Effector memory CD4-positive, alpha-beta T cell (primary cell): ENCODE measurements at places on chromosomes 1 and 21.

DNA sequence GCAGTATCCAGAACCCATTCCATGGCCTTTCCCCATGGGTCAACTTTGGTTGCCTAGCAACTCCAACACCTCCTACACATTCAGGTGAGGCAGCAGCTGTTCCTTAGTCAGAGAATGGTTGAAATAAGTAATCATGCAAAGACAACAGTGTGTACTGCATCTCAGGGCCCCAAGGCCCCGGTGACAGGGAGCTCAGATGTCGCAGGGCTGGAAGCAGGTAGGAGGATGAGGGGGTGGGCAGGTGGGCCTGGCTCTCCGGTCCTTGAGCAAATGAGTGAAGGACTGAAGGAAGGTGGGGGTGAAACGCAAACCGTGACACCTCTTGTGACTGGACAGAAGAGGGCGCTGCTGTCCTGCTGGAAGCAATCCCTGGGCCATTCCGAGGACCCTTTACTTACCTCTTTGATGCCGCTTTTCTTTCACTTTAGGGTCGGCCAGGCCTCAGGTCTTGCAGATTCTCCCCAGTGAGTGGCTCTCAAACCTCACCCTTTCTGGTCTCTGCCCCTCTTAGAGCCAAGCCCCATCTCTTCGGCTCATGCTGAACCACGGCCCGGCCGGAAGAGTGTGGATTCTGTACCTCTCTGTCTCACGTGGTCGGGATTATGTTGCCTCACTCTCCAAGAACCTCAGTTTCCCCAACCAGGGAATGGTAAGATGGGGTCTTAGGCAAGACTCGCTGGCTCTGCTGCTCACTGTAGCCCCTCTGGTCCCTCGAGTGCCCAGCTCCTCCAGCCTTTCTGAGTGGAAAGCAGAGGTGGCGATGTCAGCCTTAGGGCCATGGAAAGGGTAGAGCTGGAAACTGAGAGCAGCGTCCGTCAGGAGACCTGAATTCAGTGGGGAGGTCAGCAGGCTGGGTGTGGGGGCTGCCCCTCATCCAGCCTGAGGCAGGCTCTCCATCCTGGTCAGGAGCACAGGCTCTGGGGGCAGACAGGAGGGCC, 5.6 kb upstream of the KCNA10 start:
- peak; percentile 2 for DNase-seq

- DNase-seq: no peak
Measured at GRCh38 chr1:44225761-44226160, 12.5 kb downstream of the DMAP1 start.

DNA sequence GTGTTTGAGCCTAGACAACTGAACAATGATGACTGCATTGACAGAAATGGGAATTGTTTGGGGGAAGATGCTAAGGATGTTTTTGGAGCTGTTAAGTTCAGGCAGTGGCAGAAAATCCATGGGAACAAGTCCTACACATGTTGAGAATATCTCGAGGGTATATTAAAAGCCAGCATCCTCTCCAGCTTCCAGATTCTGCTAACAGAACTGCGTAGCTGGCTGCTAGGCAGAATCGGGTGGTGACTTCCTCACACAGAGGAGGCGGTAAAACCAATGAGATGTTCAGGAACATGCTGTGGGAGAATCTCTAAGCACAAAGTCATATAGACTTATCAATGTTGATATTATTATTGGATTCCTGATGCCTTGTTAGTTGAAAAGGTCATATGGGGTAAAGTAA, 14.8 kb downstream of the FAM163A start:
- DNase-seq: no peak

DNA sequence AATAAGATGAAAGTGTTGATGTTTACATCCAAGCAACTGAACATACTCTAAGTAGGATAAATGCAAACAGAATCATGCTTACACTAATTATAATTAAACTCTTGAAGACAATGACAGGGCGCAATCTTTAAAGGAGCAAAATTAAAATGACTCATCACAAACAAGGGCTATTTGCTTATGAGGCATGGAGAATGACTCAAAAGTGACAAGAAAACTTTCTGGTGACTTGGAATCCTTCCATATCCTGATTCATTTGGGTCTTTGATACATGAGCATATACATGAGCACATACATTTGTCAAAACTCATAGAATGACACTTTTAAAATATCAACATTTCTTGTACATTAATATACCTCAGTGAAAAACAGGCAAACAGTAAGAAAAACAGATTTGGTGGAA, 1632.3 kb downstream of the KCNT2 start:
- no peak for DNase-seq

GRCh38 chr1:233843525-233844204, 60.8 kb upstream of the SLC35F3 start:
- DNase-seq: no peak

DNA sequence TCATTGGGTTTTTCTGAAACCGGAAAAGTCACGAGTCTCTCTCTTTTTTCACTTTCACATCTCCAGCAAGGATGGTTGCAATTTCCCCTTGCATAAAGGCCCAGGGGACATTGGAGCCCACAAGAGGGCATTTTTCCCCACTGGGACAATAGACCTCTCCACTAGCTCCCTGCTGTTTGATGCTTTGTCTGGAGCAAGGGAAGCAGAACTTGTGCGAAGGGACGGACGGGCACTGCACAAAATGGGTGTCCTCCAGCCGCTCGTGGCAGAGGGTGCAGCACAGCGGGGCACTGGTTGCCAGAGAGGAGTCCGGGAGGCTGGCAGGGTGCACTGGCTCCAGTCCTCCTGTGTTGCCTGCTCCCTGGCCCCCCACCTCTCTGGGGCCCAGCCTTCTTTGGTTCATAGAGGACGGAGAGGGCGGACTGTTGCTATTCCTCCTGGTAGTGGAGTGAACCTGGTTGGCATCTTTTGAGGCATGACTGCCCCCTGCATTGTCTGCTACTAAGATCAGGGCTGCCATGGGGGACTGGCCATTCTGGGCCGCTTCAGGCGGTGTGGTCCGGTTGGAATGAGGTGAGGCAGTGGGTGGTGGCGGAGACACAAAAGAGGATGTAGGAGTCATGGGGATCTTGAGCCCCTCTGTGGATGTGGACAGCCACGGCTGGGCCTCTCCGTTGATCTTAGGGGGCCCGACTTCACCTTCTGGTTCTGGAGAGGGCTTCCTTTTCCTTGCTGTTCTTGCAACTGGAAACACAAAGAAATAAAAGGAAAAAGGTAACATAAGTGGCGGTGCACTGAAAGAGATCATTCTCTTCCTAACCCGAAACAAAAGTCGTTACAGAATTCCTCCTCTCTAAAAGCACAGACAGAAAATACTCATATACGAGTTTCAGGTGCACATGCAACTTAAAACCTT, 2.6 kb downstream of the IRF2BP2 start:
- DNase-seq: peak; percentile 10

DNA sequence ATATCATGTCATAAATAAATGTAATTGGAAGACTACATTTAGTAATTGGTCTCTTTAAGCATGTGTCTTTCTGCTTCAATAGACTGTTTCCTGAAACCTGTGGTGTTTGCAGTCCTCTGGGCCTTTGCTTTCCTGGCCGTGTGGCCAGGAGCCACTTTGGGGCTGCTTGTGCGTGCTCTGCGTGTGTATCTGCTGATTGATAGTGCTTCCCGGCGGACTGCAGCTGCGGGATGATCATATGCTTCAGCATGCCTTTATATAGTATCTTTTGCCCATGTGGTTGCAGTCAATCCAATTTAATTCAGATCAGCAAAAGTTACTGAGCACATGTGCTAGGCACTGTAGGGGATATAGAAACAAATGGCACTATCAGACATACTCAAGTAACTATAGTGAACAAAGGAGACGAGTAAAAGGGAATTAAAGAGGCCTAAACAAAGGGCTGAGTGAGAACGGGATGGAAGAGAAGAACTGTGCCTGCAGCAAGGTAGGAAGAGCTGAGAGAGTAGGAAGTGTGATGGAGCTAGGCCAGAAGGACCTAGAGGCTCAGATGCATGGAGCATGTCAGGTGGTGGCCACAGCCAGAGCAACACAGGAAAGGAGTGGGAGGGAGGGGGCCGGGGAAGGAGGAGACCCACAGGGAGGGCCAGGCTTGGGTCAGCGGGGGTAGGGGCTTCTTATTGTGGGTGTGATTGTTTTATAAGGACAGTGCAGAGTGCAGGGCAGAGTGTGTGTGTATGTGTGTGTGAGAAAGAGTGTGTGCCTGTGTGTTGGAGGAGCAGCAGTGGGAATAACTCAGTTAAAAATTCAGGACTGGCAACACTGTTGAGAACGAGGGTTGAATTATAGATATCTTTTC, 27.2 kb upstream of the TTF2 start:
- DNase-seq: no peak

GRCh38 chr1:163561580-163562295, 240.0 kb downstream of the NUF2 start:
- no peak for DNase-seq

DNA sequence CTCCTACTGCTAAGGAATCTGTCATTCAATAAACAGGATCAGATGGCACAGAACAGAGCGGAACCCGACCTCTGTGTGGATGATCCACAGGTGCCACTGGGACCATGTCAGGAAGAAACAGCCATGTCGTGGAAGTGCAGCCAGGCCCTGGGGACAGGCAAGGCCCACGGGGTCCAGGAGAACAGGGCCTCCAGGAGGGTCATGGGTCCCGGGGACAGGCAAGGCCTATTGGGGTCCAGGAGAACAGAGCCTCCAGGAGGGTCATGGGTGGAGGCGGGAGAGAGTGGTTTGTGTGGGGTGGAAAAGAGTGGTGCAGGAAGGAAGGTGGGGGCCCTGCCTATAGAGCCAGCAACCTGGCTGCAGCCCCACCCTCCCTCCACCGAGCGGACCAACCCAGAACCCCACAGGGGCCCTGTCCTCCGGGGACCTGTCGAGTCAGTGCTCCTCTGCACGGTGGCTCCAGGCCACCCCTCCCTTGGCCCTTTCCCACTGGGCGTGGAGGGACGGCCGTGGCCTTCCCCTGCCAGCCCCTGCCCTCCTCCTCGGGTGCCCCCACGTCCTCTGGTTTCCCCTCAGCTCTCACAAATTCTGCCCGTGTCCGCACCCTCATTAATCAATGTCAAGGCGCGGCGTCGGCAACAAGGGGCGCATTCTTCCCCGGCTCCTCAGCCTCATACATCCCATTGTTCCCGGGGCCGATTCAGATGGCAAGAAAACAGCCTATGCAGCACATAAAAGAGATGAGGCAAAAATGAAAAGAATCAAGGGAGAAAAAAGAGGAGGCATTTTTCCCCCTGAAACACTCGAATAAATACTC, 146.4 kb downstream of the PRDM16 start:
- no peak for DNase-seq

DNA sequence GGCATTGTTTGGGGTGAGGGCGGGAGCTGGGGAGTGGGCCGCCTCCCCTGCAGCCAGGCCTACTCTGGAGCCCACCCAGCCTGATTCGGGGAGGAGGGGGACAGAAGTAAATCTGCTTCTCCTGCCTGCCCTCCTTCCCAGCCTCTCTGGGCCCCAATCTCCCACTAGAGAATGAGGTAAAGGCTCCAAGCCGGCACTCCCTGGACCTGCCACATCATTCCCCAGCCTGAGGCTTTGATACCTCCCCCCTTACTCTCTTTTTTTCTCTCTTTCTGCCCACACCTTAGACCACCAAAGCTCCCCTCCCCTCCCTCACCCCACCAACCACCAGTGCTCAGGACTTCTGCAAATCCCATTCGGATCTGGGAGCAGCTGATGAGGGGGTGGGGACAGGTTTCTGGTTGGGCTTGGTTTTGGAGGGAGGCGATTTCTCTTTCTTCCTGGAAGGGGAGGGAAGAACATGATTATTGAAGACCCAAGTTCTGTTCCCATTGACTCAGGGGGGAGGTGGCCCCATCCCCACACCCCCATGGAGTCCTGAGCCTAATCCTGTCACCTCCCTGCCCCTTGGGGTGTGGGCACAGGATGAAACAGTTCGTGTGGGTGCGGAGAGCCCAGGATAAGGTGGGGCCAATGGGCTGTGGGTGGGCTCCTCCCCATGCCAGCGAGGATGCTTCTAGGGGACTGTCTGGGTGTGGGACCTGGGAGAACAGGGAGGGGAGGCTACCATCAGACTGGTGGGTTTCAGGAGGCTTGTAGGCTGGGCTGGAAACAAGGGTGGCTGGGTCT, 1.3 kb downstream of the MAP7D1 start:
- no peak for DNase-seq

DNA sequence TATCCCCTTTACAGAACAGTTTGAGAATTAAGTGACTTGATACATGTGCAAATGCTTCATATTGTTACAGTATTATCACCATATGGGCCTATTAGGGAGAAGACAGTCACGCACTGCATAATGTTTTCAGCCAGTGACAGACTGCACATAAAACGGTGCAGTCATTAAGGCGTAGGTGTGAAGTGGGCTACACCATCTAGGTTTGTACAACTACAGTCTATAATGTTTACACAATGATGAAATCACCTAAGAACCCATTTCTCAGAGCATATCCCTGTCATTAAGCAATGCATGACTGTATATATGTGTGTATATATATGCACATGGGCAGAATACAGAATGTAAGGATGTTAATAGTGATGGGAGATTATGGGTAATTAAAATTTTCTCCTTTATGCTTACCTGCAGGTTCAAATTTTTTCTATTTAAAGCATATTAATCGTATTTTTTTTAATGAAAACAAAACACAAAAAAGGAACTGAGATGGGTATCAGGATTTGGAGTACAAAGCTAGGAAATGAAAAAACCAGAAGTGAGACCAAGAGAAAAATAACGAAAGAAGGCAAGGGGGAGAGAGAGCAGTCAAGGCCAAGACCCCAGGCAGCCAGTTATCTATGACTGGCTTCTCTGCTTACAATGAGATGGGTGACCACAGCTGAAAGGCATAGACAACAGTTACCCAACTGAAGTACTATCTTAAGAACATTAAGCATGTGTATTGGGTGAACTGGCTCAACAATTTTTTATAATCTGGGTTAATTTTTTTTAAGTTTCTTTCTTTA, 122.9 kb upstream of the DAB1 start:
- no peak for DNase-seq

DNA sequence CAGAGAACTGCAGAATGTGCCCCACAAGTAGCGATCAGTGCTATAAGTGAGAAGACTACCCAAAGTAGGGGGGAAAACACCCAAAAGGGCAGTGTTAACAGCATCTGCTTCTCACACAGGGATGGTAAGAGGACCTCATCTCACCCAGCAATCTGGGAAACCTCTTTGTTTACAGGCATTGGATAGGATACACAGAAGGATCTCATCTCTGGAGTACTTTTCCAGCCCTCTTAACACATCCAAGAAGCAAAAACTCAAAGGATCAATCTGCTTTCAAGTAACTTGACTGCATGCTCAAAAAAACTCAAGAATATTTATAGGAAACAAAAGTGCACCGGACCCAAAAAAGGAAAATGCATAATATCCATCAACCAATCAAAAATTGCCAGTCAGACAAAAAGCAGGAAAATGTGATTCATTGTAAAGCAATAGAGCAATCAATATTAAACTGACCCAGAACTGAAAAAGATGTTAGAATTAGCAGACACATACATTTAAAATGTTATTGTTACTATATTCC, 311.0 kb upstream of the CXADR start:
- no peak for DNase-seq

DNA sequence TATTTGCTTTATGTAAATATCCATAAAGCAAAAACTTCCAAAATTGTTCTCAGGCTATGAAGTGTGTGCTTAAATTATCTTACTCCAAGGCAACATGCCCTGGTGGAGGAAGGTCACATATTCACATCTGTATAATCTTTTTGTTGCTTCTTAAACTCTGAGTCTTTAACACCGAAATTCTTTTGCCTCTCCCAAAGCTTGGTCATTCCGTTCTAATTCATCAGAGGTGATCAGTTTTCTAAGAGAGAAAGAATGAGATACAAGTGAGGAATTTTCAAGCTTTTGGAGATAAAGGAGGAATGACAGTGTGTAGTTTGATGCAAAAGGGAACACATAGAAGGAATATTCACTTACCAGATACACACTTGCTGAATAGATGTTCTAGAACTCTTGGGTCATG, 561.7 kb downstream of the LTN1 start:
- DNase-seq: no peak

- no peak for DNase-seq
Measured at GRCh38 chr1:187588917-187589316, 760.2 kb downstream of the PLA2G4A start.
